ENCODE measurements at places on chromosomes 3 and 15.
A peak's percentile ranks its signal among the peaks of the same experiment; 100 is the strongest.

- DNase-seq, result no peak
Observed at GRCh38 chr3:78003090-78003489, 963.2 kb downstream of the ROBO2 start.

GRCh38 chr3:142088522-142088921 is 60.8 kb downstream of the TFDP2 start:
- no peak for DNase-seq

- no peak for DNase-seq
Observed at GRCh38 chr3:141392897-141393734, 24.8 kb downstream of the ZBTB38 start.

- no peak for DNase-seq
Observed at GRCh38 chr3:191528589-191528988, 67.6 kb downstream of the PYDC2 start.

DNA sequence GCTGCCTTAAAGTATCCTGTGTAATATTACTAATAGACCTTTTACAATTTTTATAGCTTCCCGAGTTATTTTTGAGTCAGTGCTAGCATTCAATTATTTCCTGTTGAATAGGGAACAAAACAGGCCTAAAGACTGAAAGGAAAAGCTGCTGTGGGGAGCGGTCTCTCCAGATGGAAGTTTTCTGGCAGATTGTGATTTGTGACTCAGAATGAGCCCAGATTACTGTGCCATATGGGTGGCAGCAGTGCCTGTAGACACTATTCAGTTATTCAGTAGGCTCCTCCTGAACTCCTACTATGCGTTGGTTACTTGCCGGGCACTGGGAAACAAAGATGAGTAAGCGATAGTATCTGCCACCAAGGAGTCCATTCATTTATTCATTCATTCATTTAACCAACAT is 211.8 kb downstream of the CHST2 start:
- no peak for DNase-seq

GRCh38 chr3:45915518-45916231 is 27.6 kb upstream of the CXCR6 start:
- DNase-seq, result peak; percentile 51

DNA sequence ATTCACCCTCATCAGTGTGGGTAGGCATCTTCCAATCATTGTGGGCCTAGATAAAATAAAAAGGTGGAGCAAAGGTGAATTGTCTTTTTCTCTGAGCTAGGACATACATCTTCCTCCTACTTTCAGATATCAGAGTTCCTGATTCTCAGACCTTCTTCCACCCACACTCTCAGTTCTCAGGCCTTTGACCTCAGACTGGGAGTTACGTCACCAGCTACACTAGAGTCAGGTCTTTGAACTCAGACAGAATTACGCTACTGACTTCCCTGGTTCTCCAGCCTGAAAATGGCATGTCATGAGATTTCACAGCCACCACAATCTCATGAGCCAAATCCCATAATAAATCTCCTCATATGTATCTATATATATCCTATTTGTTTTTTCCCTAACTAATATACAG is 39.0 kb downstream of the STRIT1 start:
- no peak for DNase-seq

- no peak for DNase-seq
Observed at GRCh38 chr3:51242939-51243338, 142.2 kb upstream of the MANF start.

DNA sequence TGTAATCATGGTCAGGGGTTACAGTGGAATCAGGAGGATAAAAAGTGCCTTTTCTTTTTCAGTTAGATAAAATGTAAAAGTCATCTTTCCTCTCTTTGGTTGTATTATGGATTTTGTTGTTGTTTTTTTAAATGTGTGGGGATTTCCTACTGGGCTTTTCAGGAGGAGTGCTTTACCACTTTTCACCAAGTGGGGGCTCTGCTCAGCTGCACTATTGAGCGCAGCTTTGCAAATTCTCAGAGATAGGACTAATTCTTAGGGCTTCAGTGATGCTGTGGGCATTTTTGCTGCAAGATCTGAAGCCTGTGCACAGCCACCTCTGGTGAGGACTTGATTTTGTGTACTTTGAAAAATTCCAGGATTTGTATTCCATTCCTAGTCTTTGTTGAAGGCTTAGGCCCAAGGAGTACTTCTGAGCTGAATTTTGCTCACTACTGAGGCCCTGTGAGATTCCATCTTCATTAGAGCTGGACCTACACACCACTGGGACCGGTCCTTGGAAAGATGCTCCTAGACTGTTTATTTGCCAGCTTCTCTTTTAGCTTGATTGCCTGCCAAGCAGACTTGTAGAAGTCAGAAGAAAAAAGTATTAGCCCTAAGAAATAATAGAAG is 7.5 kb downstream of the GNB5 start:
- DNase-seq, result no peak

DNA sequence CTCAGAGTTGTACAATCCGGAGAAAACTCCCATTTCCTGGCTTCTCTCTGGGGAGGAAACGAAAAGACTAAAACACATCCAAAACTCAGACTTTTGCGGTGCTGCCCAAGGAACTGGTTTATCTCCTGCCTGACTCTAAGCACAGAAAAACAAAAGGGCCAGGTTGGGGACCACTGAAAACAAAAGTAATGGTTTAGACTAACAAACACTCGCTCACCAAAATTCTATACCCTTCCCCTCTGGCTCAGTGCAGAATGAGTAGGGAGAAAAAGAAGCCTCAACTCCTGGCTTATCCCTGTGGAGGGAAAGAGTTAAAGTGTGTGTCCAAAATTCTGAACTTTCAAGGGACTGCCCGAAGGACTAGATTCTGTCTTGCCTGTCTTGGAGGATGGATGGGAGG is 173.6 kb downstream of the FGF12 start:
- no peak for DNase-seq

- DNase-seq, result no peak
Observed at GRCh38 chr3:37918627-37919026, 56.9 kb downstream of the CTDSPL start.

GRCh38 chr3:132317229-132317948 is at the start of gene ACP3:
Gene ACP3 (plus strand): TSS chr3:132317407. CDS start chr3:132317457, 50 bp downstream.
- DNase-seq, result no peak

DNA sequence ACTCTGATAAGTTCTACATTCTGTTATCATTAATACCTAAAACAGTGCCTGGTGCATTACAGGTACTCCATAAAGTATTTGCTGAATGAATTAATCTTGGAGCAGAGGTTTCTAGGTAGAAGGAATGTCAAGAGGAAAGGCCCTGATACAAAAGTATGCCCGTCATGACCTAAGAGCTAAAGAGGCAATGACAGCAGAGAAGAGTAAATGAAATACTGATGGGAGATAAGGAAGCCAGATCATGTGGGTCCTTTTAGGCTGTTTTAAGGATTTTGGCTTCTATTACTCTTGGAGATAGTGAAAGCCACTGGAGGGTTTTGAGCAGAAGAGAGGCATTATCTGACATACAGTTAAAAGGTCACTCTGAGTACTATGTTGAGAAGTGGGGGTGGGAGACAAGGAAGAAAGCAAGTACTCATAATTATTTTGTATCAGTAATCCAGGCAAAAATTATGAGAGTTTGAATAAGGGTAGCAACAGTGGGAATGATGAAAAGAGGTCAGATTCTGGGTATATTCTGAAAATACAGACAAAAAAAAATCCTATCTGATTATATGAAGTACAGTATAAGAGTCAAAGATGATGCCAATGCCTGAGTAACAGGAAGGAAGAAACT is 48.3 kb downstream of the DENND4A start:
- DNase-seq, result no peak

DNA sequence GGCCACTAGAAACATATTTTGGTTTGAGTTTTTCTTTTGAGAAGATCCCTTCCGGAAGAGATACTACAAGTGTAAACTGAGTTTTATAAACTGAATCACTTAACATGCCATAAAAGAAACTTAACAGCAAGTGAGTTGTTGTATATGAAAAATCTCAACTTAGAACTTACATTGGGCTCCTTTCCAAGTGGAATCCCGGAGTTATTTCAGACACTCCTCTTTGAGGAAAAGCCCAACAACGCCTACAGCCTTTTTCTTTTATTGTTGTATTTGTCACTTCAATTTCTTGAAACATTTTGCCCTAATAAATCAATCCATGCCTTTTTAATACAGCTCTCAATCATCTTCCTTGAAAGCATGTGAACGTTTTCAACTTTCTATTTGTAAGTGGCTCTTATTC is 137.3 kb downstream of the FEZF2 start:
- DNase-seq, result no peak

DNA sequence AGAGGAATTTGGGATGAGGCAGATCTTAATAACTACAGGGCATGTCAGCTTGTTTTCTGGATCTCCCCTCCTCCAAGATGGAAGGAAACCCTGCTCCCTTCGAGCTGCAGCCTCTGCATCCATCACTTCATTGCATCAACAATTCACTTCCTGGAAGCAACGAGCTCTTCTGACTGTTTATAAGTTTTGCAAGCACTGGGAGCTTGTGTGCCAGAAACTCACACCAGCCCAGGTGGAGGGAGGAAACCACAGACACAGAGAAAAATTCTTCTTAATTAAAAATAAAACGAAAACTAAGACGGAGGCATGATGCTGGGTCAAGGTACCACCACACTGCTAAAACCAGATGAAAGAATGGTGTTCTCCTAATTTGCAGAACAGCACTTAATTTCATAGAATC is 10.6 kb downstream of the LRIG1 start:
- DNase-seq, result no peak

DNA sequence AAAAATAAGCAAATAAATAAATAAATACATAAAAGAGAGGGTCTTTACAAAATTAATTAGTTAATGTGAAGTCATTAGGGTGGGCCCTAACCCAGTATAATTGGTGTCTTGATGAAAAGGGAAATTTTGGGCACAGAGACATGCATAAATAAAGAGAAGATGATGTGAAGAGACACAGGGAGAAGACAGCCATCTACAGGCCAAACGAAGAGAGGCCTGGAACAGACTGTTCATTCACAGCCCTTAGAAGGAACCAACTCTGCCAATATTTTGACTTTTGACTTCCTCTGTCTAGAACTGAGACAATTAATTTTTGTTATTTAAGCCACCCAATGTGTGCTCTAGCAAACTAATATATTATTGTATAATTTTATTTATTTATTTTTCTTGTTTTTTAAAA is 29.6 kb upstream of the SELENOK start:
- DNase-seq, result no peak

DNA sequence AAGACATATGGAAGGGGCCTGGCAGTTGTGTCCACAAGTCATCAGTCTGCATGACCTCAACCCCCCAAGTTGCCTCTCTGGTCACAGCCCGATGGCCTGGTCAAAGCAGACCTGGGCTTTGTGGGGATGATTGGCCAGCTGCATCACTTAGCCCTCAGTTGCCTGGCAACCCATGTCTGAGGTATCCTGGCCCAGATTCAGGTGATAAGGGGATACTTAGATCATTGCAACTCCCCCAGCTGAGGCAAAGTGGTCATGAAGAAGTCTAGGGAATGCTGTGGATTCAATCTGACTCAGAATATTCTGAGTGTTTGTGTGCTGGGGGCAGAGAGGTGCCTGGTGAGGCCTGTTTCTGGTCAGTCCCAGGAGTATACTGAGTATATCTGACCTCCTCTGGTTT is 5.0 kb downstream of the GPR156 start:
- no peak for DNase-seq

- DNase-seq, result no peak
Observed at GRCh38 chr3:86937306-86937791, 53.6 kb downstream of the VGLL3 start.

- DNase-seq, result no peak
Observed at GRCh38 chr15:28114721-28115622, 15.9 kb upstream of the OCA2 start.

DNA sequence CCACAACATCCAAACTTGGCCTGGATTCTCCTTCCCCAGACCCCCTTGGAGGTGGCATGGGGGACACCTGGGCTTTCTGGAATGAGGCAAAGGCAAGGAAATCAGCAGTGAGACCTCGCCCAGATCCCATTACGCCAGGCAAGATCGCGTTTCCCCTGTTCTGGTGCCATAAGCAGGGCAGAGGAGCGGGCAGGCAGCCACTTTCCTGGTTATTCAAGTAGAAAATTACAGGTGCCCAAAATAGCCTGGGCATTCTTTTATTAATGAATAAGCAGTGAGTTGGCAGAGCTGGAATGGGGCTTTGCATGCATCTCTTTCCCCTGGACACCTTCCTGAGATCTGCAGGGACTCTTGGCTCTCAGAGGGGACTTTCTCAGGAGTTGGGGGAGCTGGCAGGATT is 31.5 kb upstream of the FAM107A start:
- no peak for DNase-seq

DNA sequence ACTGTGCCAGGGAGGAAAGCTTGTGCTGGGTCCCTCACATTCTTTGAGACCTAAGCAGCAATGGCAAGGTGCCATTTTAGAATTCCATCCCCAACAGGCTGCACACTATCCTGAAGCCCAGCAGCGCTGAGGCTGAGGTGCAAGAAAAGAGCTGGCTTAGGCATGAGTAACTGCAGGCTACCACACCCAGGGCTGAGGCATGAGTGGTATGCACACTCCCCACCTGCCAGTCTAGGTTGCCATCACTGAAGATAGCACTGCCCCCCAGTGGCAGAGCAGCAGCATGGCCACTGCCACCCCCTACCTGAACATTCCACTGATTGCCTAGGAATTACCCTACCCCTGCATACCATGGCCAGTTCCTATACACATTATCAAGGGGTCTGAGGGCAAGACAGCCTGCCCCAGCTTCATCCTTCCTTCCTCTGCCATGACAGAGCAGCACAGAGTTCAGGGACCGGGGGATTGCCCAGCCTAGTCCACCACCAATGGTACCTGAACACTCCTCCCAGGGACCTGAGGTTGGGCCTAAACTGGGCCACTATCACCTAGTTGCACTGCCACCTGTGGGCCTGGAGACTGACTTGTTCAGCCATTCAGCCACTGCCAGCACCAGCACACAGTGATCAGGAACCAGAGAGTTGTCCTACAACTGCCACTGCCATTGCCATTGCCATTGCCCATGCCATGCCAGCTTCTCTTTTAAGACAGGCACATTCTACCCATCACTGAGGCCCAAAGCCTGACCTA is 129.8 kb downstream of the SATB1 start:
- DNase-seq, result no peak

DNA sequence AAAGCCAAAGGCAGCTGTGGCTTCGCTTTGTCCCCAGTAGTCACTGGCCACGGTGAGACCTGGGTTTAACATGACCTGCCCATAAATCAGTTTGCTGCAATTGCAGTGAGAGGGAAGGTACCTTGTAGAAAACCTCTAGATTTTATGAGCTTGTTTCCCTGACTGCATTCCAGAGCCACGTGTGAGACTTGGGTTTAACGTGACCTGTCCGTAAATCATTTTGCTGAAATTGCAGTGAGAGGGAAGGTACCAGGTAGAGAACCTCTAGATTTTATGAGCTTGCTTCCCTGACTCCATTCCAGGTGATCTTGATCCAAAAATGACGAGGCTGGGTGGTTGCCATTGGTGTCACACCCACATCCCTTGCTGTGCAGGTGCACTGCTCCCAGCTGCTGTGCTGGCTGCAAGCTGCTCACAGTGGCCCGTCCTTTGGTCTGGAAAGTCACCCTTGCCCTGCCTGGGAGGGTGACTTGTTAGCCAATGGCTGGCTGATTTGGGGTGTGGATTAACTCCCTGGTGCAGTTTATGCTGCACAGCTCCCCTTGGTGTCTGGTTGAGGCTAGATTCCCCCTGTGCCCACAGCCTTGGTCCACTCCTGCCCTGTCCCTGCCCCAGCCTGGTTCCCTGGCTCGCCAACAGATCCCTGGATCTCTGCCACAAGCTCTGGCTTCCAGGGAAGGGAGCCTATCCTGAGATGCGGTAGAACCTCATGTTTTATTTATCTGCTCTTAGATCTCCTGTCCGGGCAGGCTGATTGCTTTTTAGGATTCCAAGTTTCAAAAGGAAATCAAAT is 192.7 kb upstream of the CTDSPL start:
- DNase-seq, result no peak

GRCh38 chr15:57685306-57686095 is 21.0 kb upstream of the POLR2M start:
- no peak for DNase-seq

Data from stimulated activated CD8-positive, alpha-beta memory T cell treated with anti-CD3 and anti-CD28 coated beads, Interleukin-7, amount 100 ng/mL, for 1 hour (primary cell).